ENCODE measurements at places on chromosomes 6 and 20.

- DNase-seq = no peak
These were observed 163.8 kb downstream of the TMEM200A start for GRCh38 chr6:130529569-130530149.

DNA sequence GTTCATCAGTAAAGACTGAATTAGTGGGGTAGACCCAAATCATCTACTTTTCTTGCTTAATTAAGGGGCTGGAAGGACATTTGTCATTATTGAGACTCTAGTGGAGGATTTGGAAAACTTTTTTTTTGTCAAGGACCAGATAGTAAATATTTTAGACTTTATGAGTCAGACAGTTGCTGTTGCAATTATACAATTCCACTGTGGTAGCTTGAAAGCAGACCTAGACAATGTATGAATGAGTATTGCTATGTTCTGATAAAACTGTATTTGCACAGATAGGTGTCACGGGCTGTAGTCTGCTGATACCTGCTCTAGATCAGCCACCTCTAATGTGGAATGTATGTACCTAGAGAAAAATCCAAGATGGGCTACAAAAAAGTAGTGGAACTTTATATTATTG is 175.0 kb downstream of the CARMIL1 start:
- DNase-seq = no peak

DNA sequence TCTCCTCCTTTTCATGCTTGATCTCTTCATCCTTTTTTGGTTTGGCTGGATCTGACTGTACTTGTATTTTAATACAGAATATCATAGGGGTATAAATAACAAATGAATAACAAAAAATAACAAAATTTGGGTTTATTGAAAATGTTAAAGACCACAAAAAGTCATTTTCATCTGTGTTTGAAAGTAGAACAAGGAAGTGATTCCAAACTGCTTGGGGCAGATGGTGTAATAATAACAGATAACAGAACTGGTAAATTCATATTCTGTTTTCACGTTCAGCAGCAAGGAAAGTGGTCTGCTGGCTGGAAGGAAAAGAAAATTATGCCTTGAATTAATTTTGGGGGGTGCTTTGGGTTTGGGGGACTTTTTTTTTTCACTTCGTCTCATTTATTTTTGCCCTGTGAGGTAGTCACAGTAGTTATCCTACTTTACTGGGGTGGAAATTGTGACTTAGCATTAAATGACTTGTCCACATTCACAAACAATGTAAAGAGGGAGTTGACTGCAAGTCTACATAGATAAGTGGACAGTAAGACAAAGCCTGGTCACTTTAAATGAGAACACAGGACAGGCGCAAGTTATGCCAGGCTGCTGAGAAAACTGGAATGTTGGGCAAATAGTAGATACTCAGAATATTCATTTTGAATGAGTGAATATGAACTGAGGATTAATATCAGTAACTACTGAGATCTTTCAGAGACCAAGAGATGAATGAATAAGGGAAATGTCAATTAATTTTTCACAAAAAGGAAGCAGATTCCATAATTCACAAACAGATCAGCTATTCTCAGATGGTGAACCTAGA is 193.9 kb upstream of the CITED2 start:
- DNase-seq = no peak

GRCh38 chr20:58921564-58921963 is 59.5 kb upstream of the NELFCD start:
- DNase-seq = no peak

DNA sequence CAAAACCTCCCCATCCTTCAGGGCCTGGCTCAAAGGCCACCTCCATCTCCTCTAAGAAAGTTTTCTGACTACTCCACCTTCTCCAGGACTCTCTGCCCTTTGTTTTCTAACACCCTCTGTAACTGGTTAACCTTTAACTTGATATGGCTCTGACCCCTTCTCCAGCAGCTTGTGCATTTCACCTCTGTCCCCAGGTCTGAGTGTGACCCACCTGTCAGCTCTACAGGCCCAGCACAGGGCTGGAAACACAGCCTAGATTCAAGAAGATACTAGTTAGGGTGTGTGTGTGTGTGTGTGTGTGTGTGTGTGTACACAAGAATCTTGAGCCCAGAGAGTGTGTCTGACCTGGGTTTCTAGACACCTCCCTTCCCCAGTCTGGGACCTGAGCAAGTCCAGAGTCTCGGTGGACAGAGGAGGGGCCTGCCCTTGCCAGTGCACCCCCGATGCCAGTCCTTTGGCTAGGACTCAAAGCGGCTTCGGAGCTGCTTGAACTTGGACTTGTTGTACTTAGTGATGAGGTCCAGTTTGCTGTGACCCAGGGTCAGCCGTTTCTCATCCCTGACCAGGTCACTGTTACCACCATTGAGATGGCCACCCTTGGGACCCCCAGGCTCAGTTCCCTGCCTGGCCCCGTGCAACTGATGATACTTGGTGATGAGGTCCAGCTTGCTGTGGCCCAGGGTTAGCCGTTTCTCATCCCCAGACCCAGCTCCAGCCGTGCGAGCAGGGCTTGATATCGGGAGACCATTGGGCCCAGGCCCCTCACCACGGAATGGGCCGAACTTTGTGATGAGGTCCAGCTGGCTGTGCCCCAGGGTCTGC is 1.7 kb upstream of the EIF6 start:
- no peak for DNase-seq

GRCh38 chr6:158061709-158062461 is 80.2 kb downstream of the SYNJ2 start:
- no peak for DNase-seq

DNA sequence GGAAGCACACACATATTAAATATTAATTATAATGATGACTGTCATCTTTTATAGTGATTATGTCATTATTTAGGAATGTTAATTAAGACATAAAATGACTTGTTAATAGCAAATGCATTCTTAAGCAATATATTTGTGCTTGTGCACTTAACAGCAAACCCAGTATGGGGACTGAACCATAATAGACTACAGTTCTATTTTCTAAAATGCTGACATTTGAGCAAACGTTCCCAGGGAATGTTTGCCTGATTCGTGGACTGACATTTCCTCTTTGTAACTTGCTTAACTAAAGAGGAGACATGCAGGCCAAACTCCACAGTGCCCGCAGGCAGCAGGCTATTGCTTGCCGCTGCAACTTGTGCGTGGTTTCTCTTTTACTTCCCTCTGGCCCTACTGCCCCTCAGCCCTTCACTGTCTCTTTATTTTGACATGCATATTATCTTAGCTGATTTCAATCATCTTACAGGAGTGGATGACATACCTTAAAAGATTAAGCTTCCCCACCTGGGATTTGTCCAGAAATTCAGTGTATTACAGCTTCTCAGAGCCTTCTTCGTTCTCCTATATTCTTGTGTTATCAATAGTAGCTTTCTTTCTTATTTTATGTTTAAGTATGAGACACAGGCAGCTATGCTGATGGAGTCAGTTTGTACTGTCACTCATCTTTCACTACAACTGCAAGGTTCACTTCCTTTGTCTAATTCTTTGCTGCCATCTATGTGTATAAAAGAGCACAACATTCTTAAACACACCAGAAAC is 141.5 kb downstream of the GMDS start:
- DNase-seq = no peak

DNA sequence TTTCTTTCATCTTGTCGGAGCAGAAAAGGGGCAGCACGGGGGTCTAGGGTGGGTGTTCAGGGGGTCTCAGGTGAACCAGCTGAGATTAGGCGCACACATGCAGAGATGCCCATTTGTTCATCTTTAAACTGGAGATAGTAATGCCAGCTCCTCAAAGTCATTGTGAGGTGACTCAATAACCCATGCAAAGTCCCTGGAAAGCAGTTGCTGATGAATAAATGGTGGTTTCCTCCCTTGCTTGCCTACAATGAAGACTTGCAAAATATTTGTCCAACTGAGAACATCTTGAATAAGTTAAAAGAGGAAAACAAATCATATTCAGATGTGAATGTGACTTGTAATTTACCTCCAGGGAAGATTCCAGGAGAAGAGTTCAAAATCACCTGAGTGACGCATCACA is 206.9 kb downstream of the LY86 start:
- DNase-seq = no peak

- peak; percentile 47 for DNase-seq
These were observed 514 bp downstream of the TCFL5 start for GRCh38 chr20:62860924-62861691.

GRCh38 chr6:157808405-157808950 is 14.6 kb upstream of the SNX9 start:
- DNase-seq = no peak

DNA sequence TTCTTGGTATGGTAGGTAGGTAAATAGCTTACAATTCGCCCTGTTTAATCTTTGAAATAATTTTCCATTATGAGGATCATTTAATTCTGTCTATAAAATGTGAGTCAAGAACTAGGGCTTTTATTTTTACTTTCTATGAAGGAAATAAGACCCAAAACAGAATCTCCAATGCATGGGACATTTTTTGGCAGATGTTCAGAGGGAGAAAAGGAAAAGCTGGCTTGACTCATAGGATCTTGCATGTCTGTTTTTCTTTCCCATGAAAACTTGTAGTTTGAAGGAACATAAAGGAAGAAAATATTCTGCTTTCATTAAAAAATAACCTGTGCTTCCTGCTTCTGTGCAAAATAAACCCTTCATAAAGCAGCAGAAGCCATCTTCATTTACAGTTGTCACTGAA is 143.1 kb upstream of the INSM1 start:
- no peak for DNase-seq

DNA sequence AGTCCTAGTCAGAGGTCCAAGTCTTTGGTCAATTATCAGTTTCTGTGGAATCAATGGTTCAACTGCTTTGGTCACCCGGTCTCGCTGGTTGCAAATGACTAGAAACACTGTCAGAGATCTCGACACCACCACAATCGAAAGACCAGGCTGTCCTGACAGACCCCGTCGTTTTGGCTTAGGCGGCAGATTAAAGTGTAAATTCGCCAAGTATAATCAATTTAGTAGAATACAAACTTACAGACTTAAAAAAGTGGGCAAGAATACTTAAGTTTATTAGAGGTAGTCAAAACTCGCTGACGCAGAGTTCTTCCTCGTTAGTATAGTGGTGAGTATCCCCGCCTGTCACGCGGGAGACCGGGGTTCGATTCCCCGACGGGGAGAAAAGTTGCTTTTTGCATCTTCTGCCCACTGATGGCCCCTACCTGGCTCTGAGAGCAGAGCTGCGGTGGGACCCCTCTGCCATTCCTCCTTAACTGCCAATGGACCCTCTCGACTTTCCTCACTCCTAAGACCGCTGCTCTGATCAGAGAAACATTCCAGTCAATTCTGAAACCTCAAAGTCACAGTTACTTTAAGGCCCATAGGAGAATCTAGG is 30.6 kb upstream of the ZNF184 start:
- DNase-seq = peak; percentile 77

DNA sequence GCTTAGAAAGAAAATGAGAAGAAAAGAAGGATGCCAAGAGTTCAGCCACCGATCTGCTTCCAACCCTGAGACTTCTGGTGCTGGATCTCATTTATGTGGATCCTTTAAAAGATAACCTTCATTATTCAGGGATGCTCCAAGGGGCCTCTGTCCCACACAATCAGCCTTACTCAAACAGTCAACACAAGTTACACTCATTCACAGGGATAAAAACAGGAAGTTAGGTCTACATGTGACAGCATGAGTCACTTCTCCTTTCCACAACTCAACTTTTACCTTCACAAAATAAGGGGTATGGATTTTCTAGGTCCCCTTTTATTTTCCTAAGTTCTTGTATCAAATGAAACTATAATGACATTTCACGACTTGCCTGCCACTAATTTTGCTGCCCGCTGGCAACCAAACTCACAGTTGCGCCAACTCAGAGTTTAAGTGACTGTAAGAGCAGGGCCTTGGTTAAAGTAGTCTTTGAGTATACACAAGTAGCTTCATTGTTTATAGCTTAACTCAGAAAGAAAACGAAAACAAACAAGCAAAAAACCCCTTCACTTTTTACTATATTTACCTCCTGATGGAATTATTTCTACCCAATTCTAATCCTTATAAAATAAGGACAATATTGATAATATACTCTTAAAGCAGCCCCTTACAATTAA is 278.8 kb upstream of the RUNX2 start:
- no peak for DNase-seq

GRCh38 chr6:157013649-157014304 is 236.6 kb downstream of the ARID1B start:
- no peak for DNase-seq

- DNase-seq = no peak
These were observed 292.1 kb downstream of the CDKAL1 start for GRCh38 chr6:20826378-20826777.

- DNase-seq = no peak
These were observed 67.3 kb downstream of the ADTRP start for GRCh38 chr6:11711003-11711983.

- peak; percentile 29 for DNase-seq
These were observed at the start of gene SLA2 for GRCh38 chr20:36645998-36646397. Gene SLA2 (minus strand): TSS chr20:36646196. CDS start chr20:36641335, 4,861 bp downstream.

DNA sequence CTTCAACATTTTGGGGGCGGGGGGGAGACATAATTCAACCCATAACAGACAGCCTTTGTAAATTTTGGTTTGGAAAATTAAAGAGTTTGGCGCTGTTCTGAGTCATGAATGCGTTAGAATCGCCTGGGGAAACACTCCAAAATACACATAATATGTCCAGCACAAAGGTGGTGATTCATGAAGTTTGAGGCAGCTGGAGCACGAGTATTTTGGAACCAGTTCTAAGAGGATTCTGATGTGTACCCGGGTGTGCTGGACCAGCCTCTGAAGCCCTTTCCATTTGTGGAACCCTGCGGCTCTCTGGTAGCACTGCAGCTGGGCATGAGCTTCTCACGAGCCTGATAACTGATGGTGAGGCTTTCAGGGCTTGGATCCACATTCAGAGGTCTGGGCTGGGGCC is 4.7 kb downstream of the GMPR start:
- no peak for DNase-seq

GRCh38 chr6:120894077-120894476 is 440.2 kb downstream of the TBC1D32 start:
- no peak for DNase-seq

DNA sequence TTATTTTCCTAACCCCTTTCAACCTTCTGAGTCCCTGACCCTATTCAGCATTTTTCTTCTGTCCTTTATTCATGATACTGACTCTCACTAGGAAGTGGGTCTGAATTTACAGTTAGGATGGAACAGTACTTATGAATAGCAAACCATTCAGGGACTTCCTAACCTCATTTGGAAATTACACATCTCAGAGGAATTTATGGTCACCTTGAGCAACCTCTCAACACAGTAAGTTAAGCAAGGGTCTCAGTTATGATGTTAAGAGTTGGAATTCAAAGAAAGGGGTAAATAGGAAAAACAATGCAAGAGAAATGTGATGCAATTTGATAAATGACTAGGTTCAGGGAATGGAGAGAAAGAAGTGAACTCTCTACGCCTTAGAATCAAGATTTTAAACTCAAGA is 97.3 kb downstream of the GPR6 start:
- DNase-seq = no peak

Measured in T-helper 17 cell (primary cell).